ENCODE measurements at places on chromosomes 4 and X. TPM values are rescaled to one million over a fixed set of nuclear protein-coding genes. Genes with fewer than 3 reads are reported as not detected.

TMEM47 gene
- total RNA-seq = 36.6 TPM

ZDHHC15 gene
- 3.1 TPM for total RNA-seq

CLCN4 gene
- total RNA-seq = 36.1 TPM

- no peak for DNase-seq
Observed at GRCh38 chr4:124754681-124755080, 42.1 kb upstream of the ANKRD50 start.

GRCh38 chr4:58688568-58688967, 1578.4 kb upstream of the IGFBP7 start:
- DNase-seq = no peak

- no peak for DNase-seq
Observed at GRCh38 chrX:129875669-129876068, 30.3 kb upstream of the UTP14A start.
